WERI-Rb-1 (cell line): ENCODE measurements at places on chromosomes 1 and 21.
A peak's percentile ranks its signal among the peaks of the same experiment; 100 is the strongest.

DNA sequence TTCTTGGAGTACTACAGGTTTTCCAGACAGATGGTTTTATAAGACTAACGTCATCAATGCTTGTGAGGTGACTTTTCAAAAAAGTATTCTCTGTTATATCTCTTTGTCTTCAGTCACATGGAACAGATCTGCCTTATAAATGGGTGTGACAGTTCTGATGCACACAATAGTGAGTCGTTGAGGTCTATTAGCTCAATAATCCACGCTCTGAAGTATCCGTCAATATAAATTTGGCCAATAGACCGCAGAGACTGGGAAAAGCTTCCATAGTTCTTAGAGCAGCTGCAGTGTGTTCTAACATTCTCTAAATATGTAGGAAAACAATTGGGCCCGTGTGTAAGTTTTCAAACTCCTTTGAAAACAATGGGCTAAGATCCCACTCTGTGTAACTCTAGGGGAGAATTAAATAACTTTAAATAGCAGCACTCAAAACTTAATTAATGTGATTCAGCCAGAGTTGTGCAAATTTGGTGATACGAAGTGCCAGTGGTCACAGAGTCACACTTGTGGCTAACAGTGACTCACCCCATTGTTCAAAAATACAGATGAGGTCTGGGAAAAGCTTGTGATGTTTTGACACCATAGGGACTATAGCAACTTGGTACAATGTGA, 316.0 kb downstream of the LMO4 start:
- DNase-seq = no peak

DNA sequence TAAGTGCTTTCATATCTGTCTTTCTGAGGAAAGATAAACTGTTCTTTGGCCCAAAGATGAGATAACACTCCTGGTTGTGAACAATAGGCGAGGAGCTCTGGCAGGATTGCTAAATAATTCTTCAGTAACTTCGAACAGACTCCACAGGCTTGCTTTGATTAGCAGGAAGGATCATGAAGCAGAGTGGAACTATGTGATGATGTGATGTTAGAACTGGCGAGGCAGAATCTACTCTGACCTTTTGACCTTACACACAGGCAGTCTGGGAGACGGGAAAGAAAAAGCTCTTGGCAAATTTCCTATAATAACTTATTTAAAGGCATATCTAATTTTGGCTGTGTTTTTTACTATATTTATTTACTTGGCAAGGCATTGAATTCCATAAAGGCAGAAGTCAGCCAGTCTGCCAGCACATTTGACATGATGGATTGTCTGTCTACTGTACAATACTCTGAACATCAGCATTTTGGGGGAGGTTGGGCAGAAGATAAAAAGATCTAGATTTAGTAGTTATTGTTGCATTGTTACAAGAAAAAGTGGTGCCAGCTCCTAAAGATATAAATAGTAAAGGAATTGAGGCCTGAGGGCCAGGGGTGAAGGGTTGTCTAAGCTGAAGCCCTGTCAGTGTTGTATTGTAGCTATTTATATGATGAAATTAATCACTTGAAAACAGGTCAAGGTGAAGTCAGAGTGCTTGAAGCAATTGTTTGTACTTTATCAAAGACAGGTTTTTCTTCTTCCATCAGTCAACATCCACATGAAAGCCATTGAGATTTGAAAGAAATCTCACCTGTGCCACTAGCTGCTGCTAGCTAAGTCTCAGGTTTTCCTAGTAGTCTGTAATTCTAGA, 708.8 kb downstream of the LTN1 start:
- DNase-seq = no peak

DNA sequence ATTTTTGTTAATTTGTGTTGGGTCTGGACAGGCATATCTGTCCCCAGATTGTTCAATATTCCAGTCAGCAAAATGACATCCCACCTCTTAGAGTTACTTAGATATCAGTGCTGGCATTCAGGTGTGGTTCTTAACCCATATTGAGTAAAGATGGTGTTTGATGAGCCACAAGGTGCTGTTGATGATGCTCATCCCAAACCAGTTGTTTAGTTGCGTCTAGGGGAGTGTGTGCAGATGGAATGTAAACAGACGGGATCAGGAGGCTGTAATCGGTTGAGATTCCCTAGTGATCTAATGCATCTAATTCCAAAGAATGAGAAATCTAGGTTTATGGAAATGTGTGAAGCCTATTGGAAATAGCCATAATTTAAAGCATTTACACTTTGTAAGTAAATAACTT, 1.1 kb downstream of the HOOK1 start:
- DNase-seq = no peak

GRCh38 chr1:31831397-31832378, 15.9 kb upstream of the SPOCD1 start:
- DNase-seq = no peak

DNA sequence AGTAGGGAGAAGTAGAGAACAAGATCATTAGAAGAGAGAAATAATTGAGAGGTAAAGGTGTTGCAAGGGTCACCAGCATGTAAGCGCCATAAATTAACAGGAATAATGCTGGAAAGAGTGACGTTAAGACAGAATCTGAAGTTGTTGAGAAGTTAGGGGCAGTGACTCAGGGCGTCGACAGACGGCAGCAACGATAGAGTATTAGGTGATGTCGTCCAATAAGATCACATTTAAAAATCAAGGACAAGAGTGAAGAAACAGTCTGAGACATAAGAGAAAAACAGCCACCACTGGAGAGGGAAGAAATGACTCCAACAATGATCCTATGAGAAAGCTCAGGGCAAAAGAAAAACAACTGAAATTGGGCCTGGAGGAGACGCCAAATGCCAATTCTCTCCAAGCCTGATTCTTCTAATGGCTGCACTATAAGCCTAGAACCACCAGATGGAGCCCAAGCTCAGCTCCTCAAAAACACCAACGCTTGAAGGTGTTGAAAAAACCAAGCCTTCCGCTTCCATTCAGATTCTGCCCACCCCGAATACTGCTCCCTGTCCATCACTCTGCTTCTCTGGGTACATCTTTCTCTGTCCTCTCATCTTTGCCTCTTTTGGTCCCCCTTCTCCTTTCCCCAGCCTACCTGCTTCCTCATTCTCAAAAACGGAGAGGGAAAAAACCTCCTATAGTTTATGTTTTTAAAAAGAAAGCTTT, 70.0 kb downstream of the LUZP1 start:
- peak; percentile 52 for DNase-seq

GRCh38 chr1:99691175-99691574, 45.3 kb downstream of the PALMD start:
- DNase-seq = no peak

- no peak for DNase-seq
Measured at GRCh38 chr1:225253784-225254183, 174.1 kb downstream of the LBR start.

DNA sequence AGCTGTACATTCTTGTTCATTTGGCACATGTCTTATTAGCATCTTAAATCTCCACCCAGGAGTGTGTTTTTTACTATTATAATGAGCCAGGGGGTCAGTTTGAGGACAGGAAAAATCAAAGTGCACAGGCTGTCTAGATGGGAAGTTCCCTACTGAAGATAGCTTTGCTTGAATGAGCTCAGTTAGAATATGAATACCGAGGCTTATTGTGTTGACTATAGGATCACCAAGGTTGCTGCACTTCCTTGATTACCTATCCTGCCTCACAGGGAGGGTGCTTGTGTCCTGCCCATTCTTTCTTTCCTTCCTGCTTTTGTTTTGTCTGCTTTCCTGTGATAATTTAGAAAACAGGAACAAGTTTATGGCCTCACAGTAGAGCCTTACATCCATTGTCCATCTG, 16.3 kb downstream of the PHGDH start:
- DNase-seq = no peak

DNA sequence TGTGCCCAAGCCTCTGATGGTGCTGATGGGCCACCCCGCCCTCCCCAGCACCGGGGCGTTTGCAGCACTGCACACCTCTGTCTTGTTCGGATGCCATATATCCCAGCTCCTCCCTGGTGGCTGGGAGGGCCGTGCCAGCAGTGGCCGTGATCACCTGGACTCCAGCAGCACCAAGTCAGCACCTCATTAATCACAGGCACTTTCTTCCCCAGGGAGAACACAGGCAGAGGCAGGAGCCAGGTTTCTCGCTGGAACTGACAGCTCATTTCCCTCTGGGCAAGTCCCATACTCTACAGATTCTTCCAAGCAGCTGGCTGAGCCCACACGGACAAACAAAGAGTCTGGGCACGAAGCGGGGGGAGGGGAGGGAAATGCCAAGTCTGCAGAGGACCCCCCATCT, 141.7 kb upstream of the EDN2 start:
- no peak for DNase-seq

- no peak for DNase-seq
Measured at GRCh38 chr1:228417483-228418203, 982 bp upstream of the TRIM17 start.

DNA sequence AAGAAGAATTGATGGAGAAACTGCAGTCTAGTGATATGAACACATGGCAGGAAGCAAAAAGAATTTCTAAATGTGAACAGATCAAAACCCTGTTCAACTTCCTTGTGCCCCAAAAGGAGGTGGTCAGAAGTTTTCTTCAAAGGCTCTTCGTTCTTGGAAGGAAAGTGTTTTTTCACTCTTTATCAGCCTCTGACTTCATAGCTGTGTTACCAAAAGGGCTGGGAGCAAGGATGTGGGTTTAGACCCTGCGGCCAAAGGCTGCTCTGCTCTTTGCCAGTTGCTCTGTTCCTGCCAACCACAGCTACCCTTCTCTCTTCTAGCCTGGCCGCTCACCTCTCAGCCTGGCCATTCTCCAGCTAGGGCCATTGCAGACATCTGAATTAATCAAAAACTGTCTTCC, 53.8 kb downstream of the PTGER3 start:
- no peak for DNase-seq

DNA sequence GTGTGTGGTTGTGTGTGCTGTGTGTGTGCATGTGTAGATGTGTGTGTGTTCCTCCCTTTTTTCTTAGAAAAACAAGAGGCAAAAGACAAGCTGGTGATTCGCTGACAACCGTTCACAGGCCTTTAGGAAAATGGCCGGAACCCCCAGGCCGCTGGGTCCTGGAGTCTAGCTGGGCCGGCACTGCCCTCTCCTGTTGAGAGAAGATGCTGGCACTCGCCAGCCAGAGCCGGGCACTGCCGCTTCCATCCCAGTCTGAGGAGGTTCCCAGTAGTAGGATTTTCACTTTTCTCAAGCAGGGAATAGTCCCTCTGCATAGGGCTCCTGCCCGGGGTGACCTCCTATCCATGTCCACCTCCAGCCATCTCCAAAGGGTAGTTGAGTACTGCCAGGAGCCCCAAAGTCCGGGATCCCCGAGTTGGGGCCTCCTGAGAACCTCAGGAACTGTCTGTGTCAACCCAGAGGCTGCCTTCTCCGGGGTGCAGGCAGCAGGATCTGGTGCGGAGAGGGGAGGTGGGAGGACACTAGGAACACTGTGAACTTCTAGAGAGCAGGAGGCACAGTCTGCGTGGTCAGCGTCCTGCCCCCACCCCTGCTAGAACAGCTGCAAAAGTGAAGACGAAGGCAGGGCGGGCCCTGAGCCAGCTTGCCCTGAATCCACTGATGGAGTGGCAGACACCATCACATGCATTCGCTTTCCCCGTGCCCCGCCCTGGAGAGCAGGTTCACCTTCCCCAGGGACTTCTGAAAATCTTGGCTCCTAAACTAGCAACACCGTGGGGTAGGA, 44.1 kb upstream of the ARHGEF16 start:
- peak; percentile 80 for DNase-seq

GRCh38 chr1:52127181-52128180, 14.4 kb upstream of the ZFYVE9 start:
- DNase-seq = peak; percentile 26

DNA sequence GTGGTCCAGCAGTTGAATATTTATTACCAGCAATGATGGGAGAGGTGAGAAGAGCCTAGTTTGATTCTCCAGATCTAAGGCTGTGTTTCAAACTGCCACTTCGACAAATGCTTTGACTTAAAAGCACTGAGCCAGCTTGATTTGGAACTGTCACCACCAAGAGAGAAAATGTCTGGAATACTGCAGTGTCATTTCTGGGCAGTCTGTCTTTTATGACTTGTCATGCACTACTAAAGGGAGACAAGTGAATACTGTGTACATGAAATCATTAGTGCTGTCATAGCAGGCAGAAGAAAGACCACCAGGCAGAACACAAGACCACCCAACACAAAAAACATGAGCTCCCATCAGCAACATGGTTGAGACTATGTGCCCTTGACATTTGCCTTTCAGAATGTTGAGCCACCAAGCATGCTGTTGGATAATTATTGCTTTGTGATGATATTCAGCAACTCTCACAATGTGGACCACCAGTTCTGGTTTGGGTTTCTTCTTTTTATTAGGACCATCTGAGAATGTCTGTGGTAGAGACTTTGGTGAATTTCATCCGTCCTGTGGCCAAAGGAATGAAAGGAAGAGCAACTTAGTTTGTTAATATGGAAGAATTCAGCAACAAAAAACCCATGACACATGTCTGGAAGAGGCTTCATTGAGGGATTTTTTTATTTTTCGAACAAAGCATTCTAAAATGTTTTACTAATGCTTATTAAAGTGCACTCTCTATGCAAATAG, 125.8 kb downstream of the NTMT2 start:
- no peak for DNase-seq

GRCh38 chr1:34929853-34930701, 627 bp upstream of the DLGAP3 start:
- peak; percentile 82 for DNase-seq

DNA sequence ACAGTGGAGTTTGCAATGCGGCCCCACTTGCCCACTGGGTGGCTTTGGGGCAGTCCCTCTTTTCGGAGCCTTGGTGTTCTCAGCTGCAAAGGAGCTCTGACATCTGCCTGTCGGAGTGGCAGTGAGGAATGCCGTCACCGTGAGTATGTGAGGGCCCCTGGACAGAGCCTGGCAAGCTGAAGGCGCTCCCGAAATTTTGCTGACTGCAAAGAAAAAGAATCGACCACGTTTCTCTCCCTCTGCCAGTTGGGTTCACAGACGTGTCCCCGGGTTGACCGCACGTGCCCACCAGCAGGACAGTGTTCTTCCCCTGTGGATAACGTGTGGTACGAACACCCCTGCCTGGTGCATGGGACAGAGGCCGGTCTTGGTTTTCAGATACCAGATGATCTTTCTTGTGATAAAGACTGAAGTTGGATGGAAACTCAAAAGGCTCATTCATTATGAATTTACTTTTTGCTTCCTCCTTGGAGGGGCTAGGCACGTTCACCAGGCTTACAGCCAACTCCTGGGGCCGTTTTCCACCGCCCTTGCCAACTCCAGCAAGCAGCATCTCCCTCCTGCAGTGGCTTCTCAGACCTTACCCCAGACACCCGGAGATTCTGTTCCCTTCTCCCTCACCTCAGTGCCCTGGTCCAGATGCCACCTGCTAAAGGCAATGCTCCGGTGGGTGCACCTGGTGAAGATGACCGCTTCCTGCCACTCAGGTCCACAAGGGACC, 29.7 kb downstream of the ECE1 start:
- DNase-seq = no peak

- DNase-seq = no peak
Measured at GRCh38 chr21:16169102-16169511, 439.3 kb downstream of the USP25 start.

DNA sequence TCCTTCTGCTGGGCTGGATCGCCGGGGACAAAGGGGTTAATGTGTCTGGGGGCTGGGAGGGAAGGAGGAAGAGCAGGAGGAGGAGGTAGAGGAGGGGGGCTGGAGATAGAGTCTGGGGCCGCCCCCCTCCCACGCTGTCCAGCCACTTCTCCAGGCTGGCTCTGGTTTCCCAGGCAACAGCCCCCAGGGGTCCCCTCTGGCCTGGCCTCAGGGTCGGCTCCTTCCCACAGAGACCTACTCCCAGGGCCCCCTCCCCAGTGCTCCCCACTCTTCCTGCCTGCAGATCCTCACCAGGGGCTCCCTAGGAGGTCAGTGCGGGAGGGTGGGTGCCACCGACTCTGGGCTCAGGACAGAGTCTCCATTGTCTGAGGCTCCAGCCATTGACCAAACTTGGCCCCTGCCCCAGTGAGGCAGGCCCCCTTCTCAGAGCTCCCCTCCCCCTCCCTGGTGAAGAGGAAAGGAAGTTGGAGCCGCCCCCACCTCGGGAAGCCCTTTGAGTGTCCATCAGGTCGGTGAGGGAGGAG, 34.1 kb downstream of the ARHGEF10L start:
- no peak for DNase-seq
